ENCODE measurements at places on chromosomes 2 and 18. TPM values are rescaled to one million over a fixed set of nuclear protein-coding genes. Genes with fewer than 3 reads are reported as not detected.

- H3K27me3 ChIP-seq: peaks cover 12% of the 10 kb centered on the region
- H3K36me3 ChIP-seq: no peaks in the 10 kb centered on the region
- no peak overlapping the region for H3K27ac ChIP-seq
- DNase-seq: peak; percentile 42
- H3K4me1 ChIP-seq: no peaks in the 10 kb centered on the region
- H3K4me3 ChIP-seq: no peak overlapping the region
These were observed 79.7 kb upstream of the TAF1B start for GRCh38 chr2:9763356-9764152.

- no peaks in the 10 kb centered on the region for H3K27me3 ChIP-seq
- peaks cover 18% of the 10 kb centered on the region for H3K4me1 ChIP-seq
- peaks cover 2% of the 10 kb centered on the region for H3K36me3 ChIP-seq
- peak overlapping the region; percentile 56 for H3K27ac ChIP-seq
- no peak overlapping the region for H3K4me3 ChIP-seq
These were observed 76.9 kb downstream of the MYO1B start for GRCh38 chr2:191321861-191322662.

DNA sequence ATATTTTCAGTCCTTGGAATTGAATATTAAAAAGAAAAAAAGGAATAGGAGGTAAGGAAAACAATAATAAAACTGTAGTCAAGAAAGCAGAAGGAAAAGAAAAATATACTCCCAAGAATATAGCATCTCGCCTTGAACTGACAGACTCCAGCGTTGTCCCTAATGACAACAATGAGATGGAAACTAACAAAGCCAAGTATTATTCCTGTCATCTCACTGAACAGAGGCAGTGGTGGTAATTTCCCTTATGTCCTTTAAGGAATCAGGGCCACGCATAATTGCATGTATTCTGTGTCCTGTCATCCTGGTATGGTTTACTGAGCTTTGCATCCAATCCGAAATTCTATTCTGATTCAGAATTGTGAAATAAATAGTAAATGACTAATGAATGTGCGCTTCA is 158.9 kb downstream of the LRRTM4 start:
- no peak overlapping the region for H3K4me3 ChIP-seq
- no peak overlapping the region for H3K27ac ChIP-seq
- DNase-seq: no peak
- no peaks in the 10 kb centered on the region for H3K27me3 ChIP-seq
- no peaks in the 10 kb centered on the region for H3K4me1 ChIP-seq

CHST9 gene
- not detected for total RNA-seq

- peaks cover 9% of the 10 kb centered on the region for H3K4me1 ChIP-seq
- peaks cover 14% of the 10 kb centered on the region for H3K36me3 ChIP-seq
- no peak for DNase-seq
- H3K27me3 ChIP-seq: no peaks in the 10 kb centered on the region
- no peak overlapping the region for H3K27ac ChIP-seq
These were observed 18.7 kb downstream of the CABLES1 start for GRCh38 chr18:23154030-23154429.

GRCh38 chr18:31042084-31042405 is 497 bp downstream of the DSC3 start:
- no peak overlapping the region for H3K27ac ChIP-seq
- no peak for DNase-seq
- no peaks in the 10 kb centered on the region for H3K4me1 ChIP-seq
- peaks cover 21% of the 10 kb centered on the region for H3K27me3 ChIP-seq
- no peak overlapping the region for H3K4me3 ChIP-seq
- no peaks in the 10 kb centered on the region for H3K36me3 ChIP-seq

DNA sequence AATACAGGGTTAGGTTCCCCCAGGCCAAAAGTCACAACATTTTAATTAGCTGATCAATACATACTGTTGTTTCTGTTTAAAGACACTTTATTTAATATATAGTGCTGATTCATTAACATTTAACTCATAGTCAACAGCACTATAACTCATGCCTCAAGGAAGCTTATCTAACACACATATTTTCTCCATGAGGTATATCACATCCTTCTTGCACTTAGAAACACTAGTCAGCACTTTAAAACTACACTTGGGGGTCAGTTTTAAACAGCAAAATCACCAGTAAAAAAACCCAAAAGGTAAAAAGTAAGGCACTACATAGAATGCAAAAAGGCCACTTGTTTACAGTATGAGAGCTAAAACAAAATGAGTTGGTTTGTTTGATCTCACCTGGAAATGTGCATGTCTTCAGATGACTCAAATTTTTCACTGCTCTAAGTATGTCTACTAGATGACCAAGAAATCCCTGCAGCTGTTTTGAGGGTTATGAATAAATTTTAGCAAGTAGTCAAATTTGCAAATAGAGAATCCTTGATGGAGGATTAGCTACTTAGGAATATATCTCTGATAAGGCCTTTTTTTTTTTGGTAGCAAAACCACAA is 54.1 kb upstream of the EPB41L5 start:
- peaks cover 3% of the 10 kb centered on the region for H3K36me3 ChIP-seq
- no peaks in the 10 kb centered on the region for H3K27me3 ChIP-seq
- DNase-seq: peak; percentile 71
- H3K27ac ChIP-seq: no peak overlapping the region
- no peak overlapping the region for H3K4me3 ChIP-seq

ALKAL2 gene
- not detected for total RNA-seq

DNA sequence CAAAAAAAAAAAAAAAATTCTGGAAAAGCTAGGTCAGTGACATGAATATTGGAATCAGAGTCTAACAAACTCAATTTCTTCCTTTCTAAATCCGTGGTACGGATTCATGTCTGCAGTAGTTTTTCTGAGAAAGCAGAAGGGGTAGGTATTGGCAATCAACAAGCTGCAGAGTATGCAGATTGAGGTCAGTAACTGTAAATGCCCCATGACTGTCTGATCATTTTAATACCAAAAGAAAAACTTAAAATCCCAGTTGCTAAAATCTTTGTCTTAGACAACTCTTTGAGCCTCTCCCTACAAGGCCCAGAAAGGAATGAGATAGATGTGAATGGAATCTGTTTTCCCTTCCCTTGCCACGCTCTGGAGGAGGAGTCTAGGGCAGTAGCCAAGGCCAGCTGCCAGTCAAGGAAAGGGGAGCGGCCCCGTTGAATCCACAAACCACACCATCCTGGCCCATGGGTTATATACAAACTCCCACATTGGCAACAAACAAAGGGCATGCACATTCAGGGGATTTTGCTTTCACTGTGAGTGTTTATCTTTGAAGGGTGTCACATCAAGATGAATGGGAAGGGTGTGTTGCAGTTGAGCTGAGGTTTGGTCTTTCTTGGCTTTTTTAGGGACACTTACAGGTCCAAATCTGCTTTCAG is 6.1 kb upstream of the CASP8 start:
- DNase-seq: peak; percentile 52
- H3K27ac ChIP-seq: no peak overlapping the region
- peaks cover 7% of the 10 kb centered on the region for H3K4me1 ChIP-seq
- H3K27me3 ChIP-seq: no peaks in the 10 kb centered on the region

DNA sequence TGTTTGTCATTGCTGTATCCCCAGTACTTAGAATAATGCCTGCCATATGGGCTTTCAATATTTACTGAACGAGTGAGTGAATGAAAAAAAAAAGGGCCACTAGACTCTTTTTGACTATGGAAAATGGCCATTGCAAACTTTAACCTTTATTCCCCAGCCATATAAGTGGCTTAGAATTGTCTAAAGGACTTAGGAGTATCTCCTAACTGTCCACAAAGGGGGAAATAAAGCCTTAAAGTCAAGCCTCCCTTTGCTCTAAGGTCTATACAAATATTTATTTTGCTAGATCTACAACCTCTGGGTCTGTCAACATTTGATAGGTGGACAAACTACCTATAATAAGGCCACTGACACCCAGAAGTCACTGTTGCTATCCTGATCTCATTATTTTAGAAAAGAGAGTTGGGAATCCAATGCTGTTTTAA is 25.7 kb downstream of the UPP2 start:
- H3K4me1 ChIP-seq: no peaks in the 10 kb centered on the region
- H3K4me3 ChIP-seq: no peak overlapping the region
- H3K27me3 ChIP-seq: peaks cover 4% of the 10 kb centered on the region

CYTIP gene
- total RNA-seq: not detected

GRCh38 chr2:36811071-36811470 is 114.6 kb downstream of the VIT start:
- no peak for DNase-seq
- H3K4me1 ChIP-seq: no peaks in the 10 kb centered on the region
- H3K27me3 ChIP-seq: no peaks in the 10 kb centered on the region
- H3K4me3 ChIP-seq: no peak overlapping the region

GRCh38 chr2:29187926-29188325 is 72.7 kb downstream of the CLIP4 start:
- 0 out of 2 replicates have a peak, but pooled peaks cover 2% of the 10 kb centered on the region for H3K4me1 ChIP-seq
- H3K36me3 ChIP-seq: peaks cover 4% of the 10 kb centered on the region
- no peak overlapping the region for H3K27ac ChIP-seq
- peak; percentile 53 for DNase-seq
- H3K27me3 ChIP-seq: no peaks in the 10 kb centered on the region
- H3K4me3 ChIP-seq: no peak overlapping the region

- H3K27me3 ChIP-seq: no peaks in the 10 kb centered on the region
- no peak overlapping the region for H3K27ac ChIP-seq
- no peak overlapping the region for H3K4me3 ChIP-seq
- H3K4me1 ChIP-seq: no peaks in the 10 kb centered on the region
These were observed 68.6 kb downstream of the NYAP2 start for GRCh38 chr2:225468131-225468530.

CXCR4 gene
- total RNA-seq: not detected

RPL31 gene
- total RNA-seq: 938 TPM

DNA sequence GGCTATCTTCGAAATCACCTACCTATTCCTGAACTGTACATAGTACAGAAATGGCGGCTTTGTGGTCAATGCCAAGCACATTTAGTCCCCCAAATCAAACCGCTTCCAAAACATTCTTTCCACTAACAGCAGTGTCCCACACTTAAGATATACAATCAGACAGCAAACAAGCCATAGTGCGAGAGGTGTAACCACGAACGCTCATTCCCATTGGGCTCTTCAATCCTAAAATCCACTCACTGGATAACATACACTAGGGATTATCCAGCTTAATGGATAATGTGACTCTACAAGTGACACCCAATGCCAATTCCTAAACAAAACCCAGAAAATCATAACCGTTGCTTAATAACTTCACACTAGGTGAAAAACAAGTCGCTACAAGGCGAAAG is 2.0 kb downstream of the XPO1 start:
- peaks cover 4% of the 10 kb centered on the region for H3K4me1 ChIP-seq
- peak overlapping the region; percentile 83 for H3K4me3 ChIP-seq
- H3K36me3 ChIP-seq: peaks cover 3% of the 10 kb centered on the region
- peak overlapping the region; percentile 60 for H3K27ac ChIP-seq
- no peaks in the 10 kb centered on the region for H3K27me3 ChIP-seq

- no peak overlapping the region for H3K27ac ChIP-seq
- H3K27me3 ChIP-seq: no peaks in the 10 kb centered on the region
- no peak overlapping the region for H3K4me3 ChIP-seq
These were observed 60.8 kb downstream of the MOB4 start for GRCh38 chr2:197576631-197577030.

UGT1A10 gene
- total RNA-seq: not detected

GRCh38 chr2:154697418-154698252 is 860 bp upstream of the KCNJ3 start:
- no peaks in the 10 kb centered on the region for H3K36me3 ChIP-seq
- H3K27me3 ChIP-seq: no peaks in the 10 kb centered on the region
- no peak for DNase-seq
- no peaks in the 10 kb centered on the region for H3K4me1 ChIP-seq
- no peak overlapping the region for H3K27ac ChIP-seq

PRSS56 gene
- not detected for total RNA-seq

DNA sequence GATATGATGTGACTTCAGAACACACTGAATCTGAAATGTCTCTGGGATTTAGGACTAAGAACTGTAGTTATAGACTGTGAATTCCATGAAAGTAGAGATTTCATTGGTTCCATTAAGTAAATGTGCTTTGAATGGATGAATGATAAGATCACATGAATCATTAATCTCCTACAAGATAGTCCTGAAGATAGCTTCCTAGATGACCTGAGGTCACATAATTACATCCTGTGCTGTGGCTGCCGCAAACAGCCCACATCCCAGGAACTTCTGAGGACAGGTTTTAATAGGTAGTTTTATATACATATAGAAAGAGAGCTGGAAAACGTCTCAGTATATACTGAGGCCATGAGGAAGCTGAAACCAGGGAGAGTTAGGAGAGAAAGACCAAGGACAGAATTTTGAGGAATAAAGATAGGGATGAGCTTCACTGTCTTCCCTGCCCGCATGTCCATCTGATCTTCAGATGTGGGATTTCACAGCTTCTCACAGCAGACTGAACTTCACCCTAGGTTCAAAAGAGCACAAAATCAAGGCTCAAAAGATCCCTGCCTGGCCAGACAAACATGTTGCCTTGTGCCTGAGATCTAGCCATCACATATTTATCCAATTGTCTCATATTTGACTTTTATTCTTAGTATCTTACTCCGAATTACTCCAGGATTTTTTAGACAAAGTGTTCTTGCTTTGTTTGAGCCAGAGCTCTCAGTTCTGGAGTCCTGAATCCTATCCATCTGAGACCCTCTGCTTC is 188.2 kb downstream of the IRS1 start:
- no peaks in the 10 kb centered on the region for H3K36me3 ChIP-seq
- no peak for DNase-seq
- no peak overlapping the region for H3K4me3 ChIP-seq
- H3K27ac ChIP-seq: no peak overlapping the region
- peaks cover 10% of the 10 kb centered on the region for H3K4me1 ChIP-seq

KRTCAP3 gene
- total RNA-seq: not detected

GRCh38 chr2:143435131-143435530 is 305.9 kb downstream of the ARHGAP15 start:
- H3K36me3 ChIP-seq: no peaks in the 10 kb centered on the region
- H3K4me1 ChIP-seq: peaks cover 3% of the 10 kb centered on the region
- peak; percentile 29 for DNase-seq
- no peak overlapping the region for H3K4me3 ChIP-seq

GRCh38 chr2:62407401-62407800 is 98.6 kb downstream of the TMEM17 start:
- DNase-seq: no peak
- H3K36me3 ChIP-seq: no peaks in the 10 kb centered on the region
- no peak overlapping the region for H3K4me3 ChIP-seq
- peaks cover 4% of the 10 kb centered on the region for H3K27me3 ChIP-seq

ELP2 gene
- total RNA-seq: 161 TPM

GRCh38 chr2:52072949-52073348 is 1041.0 kb upstream of the NRXN1 start:
- no peaks in the 10 kb centered on the region for H3K27me3 ChIP-seq
- no peaks in the 10 kb centered on the region for H3K4me1 ChIP-seq
- no peak overlapping the region for H3K4me3 ChIP-seq
- no peaks in the 10 kb centered on the region for H3K36me3 ChIP-seq
- DNase-seq: no peak
- no peak overlapping the region for H3K27ac ChIP-seq

CNGA3 gene
- not detected for total RNA-seq

All from IMR-90 (cell line).